ENCODE measurements at places on chromosomes 2 and 18.

GRCh38 chr2:74979844-74980243, 21.4 kb downstream of the POLE4 start:
- DNase-seq = no peak

DNA sequence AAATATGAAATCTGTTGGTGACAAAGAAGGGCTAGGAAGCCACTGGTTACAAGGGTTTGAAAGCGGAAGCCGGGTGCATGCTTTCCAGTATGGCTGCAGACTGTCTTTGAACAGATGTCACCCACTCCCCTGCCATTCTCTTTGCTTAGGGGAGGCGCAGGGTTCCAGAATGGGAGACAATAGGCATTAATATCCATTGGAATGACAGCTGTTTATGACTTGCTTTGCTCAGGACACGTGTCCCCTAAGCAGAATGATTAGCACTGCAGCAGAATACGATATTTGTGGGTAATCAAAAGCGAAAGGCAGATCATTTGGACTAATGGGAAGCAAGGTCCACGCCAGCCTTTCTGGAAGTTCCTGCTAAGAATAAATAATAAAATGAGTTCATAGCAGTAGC, 25.8 kb upstream of the NRP2 start:
- DNase-seq = no peak

DNA sequence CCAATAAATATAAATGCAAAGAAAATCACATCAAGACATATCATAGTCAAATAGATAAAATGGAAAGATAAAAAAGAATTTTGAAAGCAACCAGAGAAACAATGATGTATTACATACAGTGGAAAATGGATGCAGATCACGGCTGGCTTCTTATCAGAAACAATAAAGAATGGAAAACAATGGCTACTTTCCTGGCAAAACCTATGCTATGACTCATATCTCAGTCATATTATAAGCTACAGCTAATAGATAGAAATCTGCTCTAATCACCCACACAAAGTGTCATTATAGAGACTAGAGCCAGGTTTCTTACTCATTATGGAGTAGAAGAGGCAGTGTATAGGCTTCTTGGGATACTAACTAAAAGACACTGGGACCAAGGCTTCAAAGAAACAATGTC, 93.5 kb upstream of the TACR1 start:
- no peak for DNase-seq

GRCh38 chr2:19349911-19350677, 8.3 kb downstream of the OSR1 start:
- peak; percentile 84 for DNase-seq

DNA sequence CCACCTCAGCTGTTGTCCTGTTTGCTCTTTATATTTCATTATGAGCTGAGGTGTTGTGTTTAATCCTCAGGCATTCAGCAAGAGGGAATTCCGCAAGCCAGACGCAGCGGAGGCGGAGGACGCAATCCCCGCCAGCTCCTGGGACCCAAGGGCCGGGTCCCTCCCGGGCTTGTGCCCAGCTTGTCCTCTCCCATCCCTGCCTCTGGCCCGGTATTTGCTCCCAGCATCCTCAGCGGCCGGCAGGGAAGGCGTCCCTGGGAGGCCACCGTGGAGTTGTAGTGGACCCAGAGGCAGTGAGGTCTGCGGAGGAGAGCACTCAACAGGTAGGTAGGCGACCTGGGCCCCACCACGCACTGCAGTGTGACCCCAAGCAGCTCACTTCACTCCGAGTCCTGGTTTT, 42.5 kb upstream of the FOSL2 start:
- no peak for DNase-seq

DNA sequence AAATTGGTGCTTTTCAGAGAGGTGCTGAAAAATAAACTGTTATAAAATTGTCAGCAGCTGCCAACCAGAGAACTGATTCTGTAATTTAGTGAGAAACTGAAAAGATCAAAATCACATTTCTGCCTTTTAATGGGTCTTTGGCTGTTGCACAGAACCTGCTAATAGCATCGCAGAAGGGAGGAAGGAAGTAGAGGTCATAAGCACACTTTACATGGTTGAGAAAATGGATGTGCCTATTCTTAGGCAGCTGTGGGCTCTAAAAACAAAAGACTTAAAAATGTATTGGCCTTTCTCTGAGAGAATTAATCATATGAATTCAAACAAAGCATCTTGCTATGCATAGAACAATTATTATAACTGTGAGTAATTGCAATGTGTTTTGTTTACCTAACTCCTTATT, 1186.9 kb downstream of the DSC3 start:
- no peak for DNase-seq

DNA sequence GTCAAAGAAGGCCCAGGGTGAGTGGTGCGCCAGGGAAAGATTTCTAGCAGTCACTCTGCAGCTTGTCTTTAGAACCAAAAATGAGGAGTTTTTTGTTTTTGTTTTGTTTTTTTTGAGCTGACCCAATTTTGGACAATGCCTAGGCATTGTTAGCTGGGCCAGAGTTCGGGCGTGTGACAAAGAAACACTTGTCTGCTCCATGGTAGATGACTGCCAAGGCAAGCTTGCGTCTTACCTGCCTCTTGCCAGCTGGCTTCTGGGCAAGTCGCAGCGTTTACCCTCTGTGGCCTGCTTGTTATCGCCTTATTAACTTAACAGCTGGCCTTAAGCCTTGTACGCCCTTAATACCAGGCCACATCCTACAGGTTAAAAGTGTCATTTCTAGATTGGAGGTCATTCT, 114.3 kb downstream of the GALNT1 start:
- DNase-seq = no peak

GRCh38 chr18:12410081-12410481, 2.4 kb downstream of the PRELID3A start:
- no peak for DNase-seq

- DNase-seq = no peak
Measured at GRCh38 chr2:188326669-188327301, 35.1 kb downstream of the GULP1 start.

DNA sequence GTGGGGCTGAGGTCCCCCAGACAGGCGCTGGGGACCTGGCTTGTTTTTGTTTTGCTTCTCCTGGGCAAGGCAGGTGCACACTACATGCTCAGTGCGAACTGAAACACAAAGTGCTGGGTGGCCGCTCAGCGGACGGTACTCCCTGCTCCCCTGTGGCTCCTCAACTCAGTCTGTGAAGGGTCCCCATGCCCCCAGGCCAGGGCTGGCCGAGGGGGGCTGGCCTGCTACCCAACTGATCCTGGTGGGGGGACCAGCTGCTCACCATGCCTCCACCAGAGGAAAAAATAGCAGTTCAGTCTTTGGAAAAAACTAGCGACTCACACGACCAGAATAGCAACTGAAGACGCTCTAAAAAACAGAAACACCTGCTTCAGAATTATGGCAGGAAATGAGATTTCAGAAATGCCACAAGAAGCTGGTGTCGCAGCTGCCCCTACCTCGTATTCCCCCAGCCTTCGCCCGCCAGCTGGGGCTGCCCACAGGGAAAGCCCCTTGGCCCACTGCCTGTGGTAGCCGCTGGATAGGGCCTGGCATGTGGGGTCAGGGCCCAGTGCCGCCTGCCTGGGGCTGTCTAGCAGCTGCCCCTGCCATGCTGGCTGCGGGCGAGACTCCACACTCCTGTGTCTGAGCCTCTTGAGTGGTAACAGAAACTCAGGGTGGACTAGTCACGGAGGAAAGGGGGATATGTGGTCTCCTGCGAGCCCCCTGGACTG, 43.7 kb downstream of the MEX3C start:
- DNase-seq = peak; percentile 81

DNA sequence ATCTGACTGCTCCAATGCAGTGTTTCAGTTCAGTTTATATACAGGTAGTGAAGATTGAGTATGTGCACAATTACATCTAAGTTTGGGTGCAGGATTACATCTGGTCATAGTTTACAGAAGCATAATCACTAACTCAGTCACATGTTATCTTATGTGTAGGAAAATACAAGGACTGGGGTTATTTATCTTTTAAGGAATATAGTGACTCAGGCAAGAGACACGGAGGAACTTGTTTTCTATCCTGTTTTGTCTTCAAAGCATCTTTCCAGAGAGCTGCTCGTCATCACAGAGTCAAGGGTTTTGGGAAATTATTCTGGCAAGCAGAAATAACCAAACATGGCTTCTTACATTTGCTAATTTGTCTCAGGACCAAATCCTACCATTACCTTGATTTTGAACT, 1371.5 kb upstream of the TMEFF2 start:
- DNase-seq = no peak

DNA sequence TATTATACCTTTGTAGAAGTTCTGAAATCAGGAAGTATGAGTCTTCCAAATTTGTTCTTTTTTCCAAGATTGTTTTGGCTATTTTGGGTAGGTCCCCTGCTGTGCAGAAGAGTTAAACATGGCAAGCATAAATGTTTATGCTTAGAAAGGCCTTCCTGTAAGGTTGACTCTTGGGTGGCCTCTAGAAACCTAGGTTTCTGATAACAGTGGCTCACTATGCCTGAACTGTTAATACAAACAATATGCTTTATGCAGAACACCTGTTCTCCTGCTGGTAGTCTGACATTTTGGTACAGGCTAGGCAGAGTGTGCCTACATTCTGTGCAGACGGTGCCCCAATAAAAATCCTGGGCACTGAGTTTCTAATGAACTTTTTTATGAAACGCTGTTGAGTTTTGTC, 10.1 kb downstream of the PTPN18 start:
- DNase-seq = no peak

GRCh38 chr2:77488141-77488540, 34.0 kb downstream of the LRRTM4 start:
- no peak for DNase-seq

DNA sequence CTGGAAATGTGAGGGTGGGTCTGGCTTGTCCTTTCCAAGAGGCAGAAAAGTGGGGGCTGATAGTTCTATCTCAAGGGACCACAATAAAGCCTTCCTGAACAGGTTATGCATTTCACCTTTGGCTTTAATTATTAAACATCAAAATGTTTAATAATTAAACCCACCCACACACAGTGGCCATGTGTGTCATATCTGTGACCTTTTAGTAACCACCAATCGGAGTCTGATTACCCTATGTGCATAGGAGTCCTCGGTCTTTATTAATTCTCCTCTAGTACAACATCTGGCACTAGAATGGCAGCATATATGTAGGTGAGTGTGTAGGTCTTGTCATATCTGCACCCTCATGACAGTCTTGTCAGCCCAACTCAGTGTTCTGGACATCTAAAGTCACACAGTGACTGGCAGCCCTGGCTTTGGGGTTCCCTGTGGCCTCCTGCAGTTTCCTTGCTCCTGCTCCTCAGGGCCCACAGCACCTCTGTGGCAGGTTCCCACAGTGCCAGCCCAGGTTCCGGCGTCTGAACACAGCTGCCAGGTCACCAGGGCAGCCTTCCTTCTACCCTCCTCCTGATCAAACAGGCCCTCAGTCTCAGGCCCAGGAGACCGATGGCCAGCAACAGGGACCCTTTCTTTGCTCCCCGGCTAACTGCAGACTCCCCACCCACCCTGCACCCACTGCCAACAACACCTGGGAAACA, 100.9 kb downstream of the MTCL1 start:
- DNase-seq = no peak

DNA sequence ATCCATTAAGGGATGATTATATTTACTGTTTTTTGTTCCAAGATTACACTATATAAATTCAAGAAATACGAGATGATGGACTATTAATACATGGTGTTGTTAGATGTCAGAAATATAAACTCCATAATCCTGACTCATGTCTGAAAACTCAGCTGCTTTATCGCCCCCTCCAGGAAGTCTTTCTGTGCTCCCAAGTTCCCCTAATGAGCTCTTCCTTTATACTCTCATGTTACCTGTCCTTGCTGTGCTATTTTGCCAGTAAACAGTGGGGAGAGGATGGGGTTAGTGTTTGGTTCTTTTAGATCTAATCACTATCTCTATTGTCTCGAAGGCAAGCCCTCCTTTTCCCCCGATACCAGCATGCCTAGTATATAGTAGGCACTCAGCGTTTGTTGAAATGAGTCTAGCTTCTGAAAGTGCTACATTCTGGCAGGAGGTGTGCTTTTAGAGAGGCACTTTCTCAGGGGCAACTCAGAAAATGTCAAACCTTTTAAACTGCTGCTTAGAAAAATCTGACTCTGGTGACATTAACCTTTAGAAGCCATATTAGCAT, 21.4 kb upstream of the BARD1 start:
- no peak for DNase-seq

- no peak for DNase-seq
Measured at GRCh38 chr2:158735822-158736580, 59.1 kb upstream of the DAPL1 start.

DNA sequence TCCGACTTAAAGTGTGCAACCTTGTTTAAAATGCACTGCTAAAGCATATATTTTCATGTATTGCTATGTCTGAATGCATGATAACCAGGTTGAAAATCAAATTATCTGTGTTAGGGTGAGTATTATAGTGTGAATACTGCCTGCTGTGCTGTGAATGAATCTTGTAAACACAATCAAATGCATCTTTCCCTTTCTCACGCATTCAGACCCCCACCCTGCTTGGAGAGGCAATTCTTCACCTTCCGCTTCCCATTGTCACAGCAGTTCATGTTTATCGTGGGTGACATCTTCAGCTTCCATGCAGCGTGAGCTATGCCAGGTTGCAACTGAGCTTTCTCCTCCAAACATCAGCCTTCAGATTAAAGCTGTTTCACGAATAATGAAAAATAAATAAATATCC, 418.0 kb downstream of the MEIS1 start:
- DNase-seq = no peak

GRCh38 chr2:33426666-33427231, 49.7 kb upstream of the RASGRP3 start:
- no peak for DNase-seq

GRCh38 chr2:72900191-72900825, 13.1 kb downstream of the SPR start:
- DNase-seq = no peak

DNA sequence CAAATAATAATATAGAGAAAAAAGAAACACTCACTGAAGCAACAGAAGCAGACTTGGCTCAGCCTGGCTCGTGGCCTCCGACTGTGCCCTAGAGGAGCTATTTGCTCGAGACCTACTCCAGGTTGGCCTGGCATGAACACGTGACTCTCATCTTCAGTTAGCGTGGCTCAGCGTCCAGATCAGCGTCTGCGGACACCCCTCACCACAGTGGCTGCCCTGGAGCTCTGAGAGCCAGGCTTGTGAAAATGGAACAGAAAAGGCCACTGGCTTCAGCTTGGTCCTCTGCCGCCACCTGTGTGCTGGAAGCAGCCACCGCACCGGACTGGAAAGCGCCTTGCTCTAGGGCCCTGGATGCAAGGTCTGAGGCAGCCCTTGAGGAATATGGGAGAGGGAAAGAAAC, 1184.0 kb upstream of the GYPC start:
- DNase-seq = no peak

- no peak for DNase-seq
Measured at GRCh38 chr2:65789923-65790675, 357.7 kb upstream of the SPRED2 start.
